Activated T-helper 1 cell treated with anti-CD3 and anti-CD28 coated beads, Interleukin-12 subunit alpha, Interleukin-12 subunit beta, Interleukin-2, Interleukin-4 antibody, amounts not matched to agents 30 ng/mL and 10 ng/mL and 1 ng/mL, durations not matched to agents 14 hours and 24 hours and 36 hours (primary cell): ENCODE measurements at places on chromosomes 11 and 22. TPM values are rescaled to one million over a fixed set of nuclear protein-coding genes. Genes with fewer than 3 reads are reported as not detected.

The PIH1D2 gene
- 0.24 and 0.49 TPM in 2 replicates for total RNA-seq

The SCGB1C1 gene
- total RNA-seq: not detected in 2 replicates

The NCAPD3 gene
- 103 and 107 TPM in 2 replicates for total RNA-seq

DNA sequence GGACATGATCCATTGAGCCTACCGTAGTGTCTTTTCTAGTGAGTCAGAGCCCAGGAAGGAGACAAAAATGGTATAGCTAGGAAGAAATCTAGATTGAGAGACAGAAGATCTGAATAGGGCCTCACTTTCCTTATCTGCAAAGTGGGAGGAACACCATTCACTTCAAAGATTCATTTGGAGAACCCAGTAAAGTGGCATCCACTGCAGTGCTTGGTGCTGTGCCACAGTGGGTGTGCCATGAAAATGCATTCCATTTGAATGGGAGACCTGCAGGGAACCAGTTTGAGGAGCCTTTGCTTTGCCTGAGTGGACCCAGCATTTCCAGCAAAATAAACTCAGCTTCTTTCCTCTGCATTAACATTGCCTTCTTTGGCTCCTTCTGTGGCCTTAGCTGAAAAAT is 470.5 kb upstream of the CADM1 start:
- DNase-seq: no peak

- DNase-seq: peak; percentile 53
Observed at GRCh38 chr22:30459181-30460052, 12.4 kb downstream of the SEC14L3 start.

GRCh38 chr11:36412781-36413383 is 97.2 kb downstream of the TRAF6 start:
- no peak for DNase-seq

GRCh38 chr11:106086850-106087249 is 9.4 kb downstream of the AASDHPPT start:
- DNase-seq: no peak

DNA sequence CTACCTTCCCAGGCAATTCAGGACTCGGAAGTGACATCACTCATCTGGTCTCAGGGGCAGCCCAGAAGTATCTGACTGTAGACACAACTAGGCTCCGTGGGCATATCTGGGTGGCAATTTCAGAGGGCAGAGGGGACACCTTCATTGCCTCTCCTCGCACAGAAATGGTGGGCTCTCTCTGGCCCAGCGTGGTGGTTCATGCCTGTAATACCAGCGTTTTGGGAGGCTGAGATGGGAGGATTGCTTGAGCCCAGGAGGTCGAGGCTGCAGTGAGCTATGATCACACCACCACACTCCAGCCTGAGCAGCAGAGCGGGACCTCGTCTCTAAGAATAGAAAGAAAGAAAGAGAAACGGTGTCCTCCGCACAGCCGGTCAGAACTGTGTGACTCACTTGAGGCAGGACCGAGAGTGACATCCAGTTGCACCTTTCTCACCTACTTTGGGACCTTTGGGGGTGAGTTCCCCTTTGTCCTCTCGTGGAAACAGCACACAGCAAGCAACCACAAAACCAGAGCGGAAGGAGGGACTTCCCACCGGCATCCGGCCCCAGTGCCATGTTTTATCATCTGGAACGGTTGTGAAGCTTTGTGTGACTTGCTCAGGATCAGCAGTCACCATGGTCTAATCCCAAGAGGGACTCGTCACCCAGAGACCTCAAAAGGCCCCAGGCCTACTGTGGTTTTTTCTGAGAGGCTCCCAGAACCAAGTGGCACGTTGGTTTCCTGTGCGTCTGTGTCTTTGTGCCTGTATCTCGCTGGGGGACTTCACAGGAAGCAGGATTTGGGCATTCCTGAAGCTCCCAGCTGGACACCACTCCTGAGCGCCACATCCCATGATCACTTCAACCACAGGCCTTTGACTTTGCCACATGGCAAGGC is 38.4 kb upstream of the EMID1 start:
- DNase-seq: peak; percentile 59

- DNase-seq: no peak
Observed at GRCh38 chr11:118485273-118485672, 42.0 kb upstream of the TTC36 start.

DNA sequence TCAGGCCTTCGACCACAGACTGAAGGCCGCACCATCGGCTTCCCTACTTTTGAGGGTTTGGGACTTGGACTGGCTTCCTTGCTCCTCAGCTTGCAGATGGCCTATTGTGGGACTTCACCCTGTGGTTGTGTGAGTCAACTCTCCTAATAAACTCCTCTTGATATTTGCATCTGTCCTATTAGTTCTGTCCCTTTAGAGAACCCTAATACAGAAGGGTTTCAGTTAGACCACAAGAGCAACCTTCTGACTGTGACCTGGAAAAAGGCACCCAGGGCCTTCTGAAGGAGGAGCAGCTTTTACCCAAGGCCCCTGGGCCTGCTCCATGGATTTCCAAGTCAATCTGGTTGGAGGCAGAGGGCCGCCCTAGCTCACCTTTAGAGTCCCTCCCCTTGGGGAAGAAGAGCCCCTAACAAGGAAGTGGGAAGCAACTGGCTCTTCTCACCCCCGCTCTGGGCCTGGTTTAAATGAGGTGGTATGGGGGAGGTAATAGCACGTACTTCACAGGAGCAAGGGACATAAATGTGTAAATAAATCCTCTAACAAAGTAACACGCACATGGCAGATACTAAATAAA is 11.2 kb upstream of the CHST1 start:
- DNase-seq: no peak

- DNase-seq: no peak
Observed at GRCh38 chr11:35066030-35066429, 72.9 kb upstream of the CD44 start.

- DNase-seq: peak; percentile 48
Observed at GRCh38 chr11:120168960-120169681, 31.2 kb upstream of the TRIM29 start.

- no peak for DNase-seq
Observed at GRCh38 chr11:106872246-106872645, 146.0 kb downstream of the GUCY1A2 start.
